Keratinocyte (primary cell): ENCODE measurements at places on chromosomes 6 and 20. TPM values are rescaled to one million over a fixed set of nuclear protein-coding genes. Genes with fewer than 3 reads are reported as not detected.

- no peak for DNase-seq
These were observed 16.8 kb downstream of the LAMA4 start for GRCh38 chr6:112237595-112237994.

- no peak for DNase-seq
These were observed 12.4 kb upstream of the HMGN3 start for GRCh38 chr6:79246891-79247290.

Gene DNAAF9
- 8.8 to 9.8 TPM (median 9.2 TPM) in 3 replicates for polyA plus RNA-seq

Gene COL20A1
- polyA plus RNA-seq = not detected in 3 replicates

- DNase-seq = no peak
These were observed 122.7 kb downstream of the TMEM242 start for GRCh38 chr6:157200611-157201010.

Gene DYNLT2
- polyA plus RNA-seq = 0.17 to 0.58 TPM (median 0.21 TPM) in 3 replicates

Gene SAMD10
- polyA plus RNA-seq = 0.45 to 0.93 TPM (median 0.75 TPM) in 3 replicates

Gene TBXT
- not detected in 3 replicates for polyA plus RNA-seq

- DNase-seq = no peak
These were observed 7.3 kb downstream of the SDC4 start for GRCh38 chr20:45340951-45341350.

GRCh38 chr20:14633507-14633906 is 296.1 kb upstream of the FLRT3 start:
- DNase-seq = no peak
